ENCODE measurements at places on chromosomes 6 and 20. TPM values are rescaled to one million over a fixed set of nuclear protein-coding genes. Genes with fewer than 3 reads are reported as not detected.

- DNase-seq = no peak
Measured at GRCh38 chr6:138440758-138441357, 36.8 kb downstream of the HEBP2 start.

GRCh38 chr6:130929036-130929678, 102.0 kb downstream of the SMLR1 start:
- no peak for DNase-seq

DNA sequence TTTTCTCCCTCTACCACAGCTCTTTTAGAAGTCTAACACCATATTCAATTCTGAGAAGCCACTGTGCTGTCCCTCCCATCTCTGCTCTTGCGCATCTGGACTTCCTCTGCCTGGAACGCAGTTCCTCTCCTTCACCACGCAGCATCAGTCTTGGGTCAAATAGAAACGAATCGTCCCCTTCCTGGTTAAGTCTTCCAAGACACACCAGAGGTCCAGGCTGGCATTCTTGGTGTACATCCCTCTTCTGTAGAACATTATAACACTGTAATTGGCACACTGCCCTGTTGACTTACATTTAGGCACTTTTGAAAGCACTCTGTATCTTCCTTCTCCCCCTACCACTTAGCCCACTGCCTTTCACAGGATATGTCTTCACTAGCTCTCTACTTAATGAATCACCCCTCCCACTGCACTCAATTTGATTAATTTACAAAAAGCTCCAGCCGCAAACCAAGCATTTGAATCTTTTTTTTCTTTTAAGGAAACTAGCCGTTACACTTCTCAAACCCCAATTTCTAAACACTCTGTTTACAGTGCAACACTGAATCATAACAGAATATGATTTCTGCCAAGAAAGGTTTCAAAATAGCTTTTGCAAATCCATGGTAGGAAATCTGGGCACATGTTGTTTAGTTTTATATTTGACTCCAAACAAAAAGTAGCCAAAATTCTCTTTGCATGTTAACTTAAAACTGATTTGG, 140.8 kb upstream of the CARMIL1 start:
- peak; percentile 49 for DNase-seq

- peak; percentile 44 for DNase-seq
Measured at GRCh38 chr6:127939442-127940066, 38.7 kb upstream of the THEMIS start.

Gene CBLN4
- total RNA-seq = not detected

Gene ITPA
- total RNA-seq = 47.2 TPM

Gene MLIP
- total RNA-seq = not detected

GRCh38 chr6:17001188-17001587, 100.7 kb upstream of the STMND1 start:
- DNase-seq = no peak

- DNase-seq = no peak
Measured at GRCh38 chr20:21134883-21135493, 9.1 kb downstream of the KIZ start.

- DNase-seq = no peak
Measured at GRCh38 chr20:20690676-20691476, 21.6 kb downstream of the RALGAPA2 start.

DNA sequence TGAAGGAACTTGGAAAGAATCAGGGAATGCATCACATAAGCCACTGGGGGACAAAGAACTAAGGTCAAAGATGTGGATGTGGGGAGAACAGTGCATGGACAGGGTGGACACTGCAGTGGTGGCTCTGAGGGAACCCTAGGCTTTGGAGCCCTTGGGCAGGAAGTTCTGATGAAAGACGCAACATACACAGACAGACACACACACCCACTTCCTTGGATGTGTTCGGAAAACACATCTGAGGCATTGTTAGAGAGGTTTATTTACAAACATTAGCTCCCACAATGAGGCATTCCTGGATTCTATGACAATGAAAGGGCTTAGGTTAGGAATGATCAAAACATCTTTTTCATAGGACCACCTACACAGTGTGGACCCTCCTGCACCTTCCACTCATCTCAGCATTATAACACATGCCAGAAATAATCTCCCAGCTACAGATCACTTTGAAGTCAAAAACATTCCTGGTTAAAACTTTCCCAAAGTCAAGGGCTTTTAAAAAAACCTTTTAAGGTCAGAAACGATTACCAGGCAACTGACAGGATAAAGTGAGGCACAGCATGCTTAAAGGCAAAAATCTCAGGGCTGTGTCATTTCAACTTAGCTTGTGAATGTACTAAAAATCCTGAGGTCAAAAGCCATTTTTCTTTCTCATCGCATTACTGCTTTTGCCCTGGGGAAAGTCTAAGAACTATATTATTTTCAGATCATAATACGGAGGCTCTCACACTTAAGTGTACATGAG, 6.4 kb upstream of the METTL24 start:
- no peak for DNase-seq

Gene C6orf118
- not detected for total RNA-seq

GRCh38 chr20:59678951-59679350, 74.6 kb downstream of the PHACTR3 start:
- DNase-seq = no peak

- DNase-seq = no peak
Measured at GRCh38 chr6:139146317-139146726, 11.4 kb downstream of the HECA start.

Data from foreskin keratinocyte (primary cell).